ENCODE measurements at places on chromosomes 7 and 10. TPM values are rescaled to one million over a fixed set of nuclear protein-coding genes. Genes with fewer than 3 reads are reported as not detected.

PRSS37 gene
- not detected for total RNA-seq

TRIM4 gene
- total RNA-seq, result 26.5 TPM

APBB1IP gene
- total RNA-seq, result 5.9 TPM

NEUROD6 gene
- total RNA-seq, result not detected

PBLD gene
- 3.3 TPM for total RNA-seq

SPDYE6 gene
- total RNA-seq, result not detected

TUBAL3 gene
- 0.21 TPM for total RNA-seq

FKBP6 gene
- total RNA-seq, result not detected

ADRA2A gene
- 0.06 TPM for total RNA-seq

NUDT13 gene
- total RNA-seq, result 2.6 TPM

GDF2 gene
- total RNA-seq, result not detected

GLCCI1 gene
- total RNA-seq, result 1.2 TPM

CALHM1 gene
- not detected for total RNA-seq

TOMM7 gene
- total RNA-seq, result 454 TPM

TMEM130 gene
- total RNA-seq, result 0.31 TPM

PNLIPRP1 gene
- total RNA-seq, result not detected

ZNF746 gene
- total RNA-seq, result 18.3 TPM

LIPA gene
- total RNA-seq, result 48.1 TPM

CLCN1 gene
- total RNA-seq, result not detected

WEE2 gene
- total RNA-seq, result not detected

GRB10 gene
- total RNA-seq, result 62.1 TPM

NIPSNAP2 gene
- 50.9 TPM for total RNA-seq

CLDN3 gene
- 3.6 TPM for total RNA-seq

HECW1 gene
- 17.2 TPM for total RNA-seq
